ENCODE measurements at places on chromosomes 3 and 15.

- DNase-seq: peak; percentile 28
Observed at GRCh38 chr3:71581457-71582035, 2.0 kb downstream of the FOXP1 start.

DNA sequence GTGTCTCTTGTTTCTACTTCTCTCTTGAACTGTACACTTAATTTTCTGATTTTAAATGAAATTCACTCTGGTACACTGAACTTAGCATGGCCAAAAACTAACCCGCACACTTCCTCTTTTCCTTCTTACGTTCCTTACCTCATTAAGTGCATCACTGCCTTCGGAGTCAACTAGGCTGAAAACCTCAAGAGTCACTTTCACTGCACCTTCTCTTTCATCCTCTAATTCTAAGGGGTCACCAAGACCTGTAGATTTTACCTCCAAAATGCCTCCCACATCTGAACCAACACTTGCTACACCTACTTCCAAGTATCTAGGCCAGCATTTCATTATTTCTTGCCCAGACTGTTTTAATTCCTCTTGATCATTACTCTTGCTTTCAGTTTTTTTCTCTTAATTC is 6.6 kb downstream of the CBLB start:
- DNase-seq: peak; percentile 12

GRCh38 chr3:46517784-46518181 is 20.0 kb downstream of the RTP3 start:
- DNase-seq: peak; percentile 26

GRCh38 chr3:183537295-183537730 is 18.2 kb downstream of the KLHL6 start:
- DNase-seq: peak; percentile 98

DNA sequence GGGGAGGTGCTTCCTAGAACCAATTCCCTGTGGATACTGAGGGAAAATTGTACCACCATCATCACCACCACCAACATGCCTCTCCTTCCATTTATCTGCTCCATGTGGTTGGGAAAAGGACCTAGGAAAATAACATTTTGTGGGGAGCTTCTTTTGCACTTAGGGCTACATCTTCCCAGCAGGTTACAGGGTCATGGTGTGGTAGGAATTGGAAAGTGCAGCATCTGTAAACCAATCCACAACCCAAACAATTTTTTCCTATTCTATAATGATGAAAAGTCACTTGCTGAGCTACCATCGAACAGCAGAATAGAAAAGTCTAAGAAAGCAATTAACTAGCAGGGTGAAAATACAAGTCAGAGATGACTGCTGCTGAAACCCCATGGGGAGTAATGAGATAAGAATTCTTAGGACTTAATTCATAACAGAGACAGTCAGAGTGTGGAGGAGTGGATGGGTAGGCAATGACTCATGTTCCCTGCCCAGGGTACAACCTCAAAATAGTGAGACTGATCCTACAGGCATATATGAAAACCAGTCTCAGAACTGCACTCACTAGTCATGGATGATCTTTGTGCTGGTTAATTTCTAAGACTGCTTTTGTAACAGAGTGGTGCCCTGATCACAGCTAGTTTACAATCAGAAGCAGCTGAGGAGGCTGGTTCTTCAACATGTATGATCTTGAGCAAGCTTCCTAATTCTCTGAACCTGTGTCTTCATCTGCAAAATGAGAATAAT is 38.1 kb upstream of the LEKR1 start:
- no peak for DNase-seq

DNA sequence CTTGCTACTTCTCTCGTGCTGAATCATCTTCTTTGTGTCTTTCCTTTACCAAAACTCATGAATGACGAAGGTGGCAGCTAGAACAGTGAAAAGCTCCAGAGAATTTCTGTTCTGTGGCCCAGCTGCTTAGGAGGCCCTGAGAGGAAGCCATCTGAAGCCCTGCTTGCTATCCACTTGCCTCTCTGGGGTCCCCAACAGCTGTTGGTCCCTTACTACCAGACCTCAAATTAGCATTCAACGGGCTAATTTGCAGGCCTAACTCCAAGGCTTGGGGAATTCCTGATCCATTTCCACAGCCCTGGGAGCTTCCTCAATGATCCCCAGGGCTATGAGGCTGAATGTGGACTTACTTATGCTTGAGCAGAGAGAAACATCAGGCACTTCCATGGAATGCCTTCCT is 37.5 kb upstream of the FSTL1 start:
- DNase-seq: no peak

- DNase-seq: no peak
Observed at GRCh38 chr3:86388820-86389219, 602.1 kb downstream of the VGLL3 start.

Measured in inflammatory macrophage (primary cell).